ENCODE measurements at places on chromosomes 2 and 18.
A peak's percentile ranks its signal among the peaks of the same experiment; 100 is the strongest.

GRCh38 chr2:28052691-28053090 is 162.2 kb downstream of the BABAM2 start:
- DNase-seq: no peak

DNA sequence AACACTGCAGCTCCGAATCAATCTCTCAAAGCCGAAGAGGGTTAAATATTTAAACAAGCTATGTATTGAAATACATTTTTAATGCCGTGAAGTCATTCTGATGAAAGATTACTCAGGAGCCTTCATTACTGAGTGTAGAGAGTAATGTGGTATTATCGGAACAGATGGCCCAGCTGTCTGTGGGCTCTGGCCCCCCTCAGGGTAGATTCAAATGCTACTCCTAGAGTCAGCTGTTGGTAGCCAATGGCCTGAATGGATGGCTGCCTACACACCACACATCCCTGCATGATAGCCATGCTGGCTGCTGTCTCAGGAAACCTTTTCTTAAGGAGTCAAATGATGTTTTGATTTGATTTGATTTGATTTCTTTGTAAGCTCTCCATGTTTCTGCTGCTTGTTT is 732.3 kb upstream of the CELF4 start:
- DNase-seq: no peak

DNA sequence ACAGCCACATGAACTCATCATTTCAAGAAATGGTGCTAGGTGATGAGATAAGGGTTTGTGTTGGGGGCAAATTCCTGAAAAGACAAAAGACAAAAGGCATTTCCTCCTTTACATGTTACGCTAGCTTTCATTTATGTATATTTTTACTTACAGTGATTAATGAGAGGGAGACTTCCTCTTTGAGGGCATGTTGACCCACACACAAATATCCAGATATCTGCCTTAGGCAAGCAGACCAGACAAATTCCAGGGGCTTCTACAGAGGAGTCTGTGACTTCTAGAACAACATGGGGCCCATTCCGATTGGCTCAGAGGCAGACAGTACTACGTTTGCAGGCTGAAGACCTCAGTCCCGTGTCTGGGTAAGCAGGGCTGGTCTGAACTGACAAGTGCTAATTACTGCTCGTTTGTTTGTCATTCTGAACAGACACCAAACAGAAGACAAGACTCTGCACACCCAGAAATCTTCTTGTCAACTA is 74.8 kb upstream of the ST6GAL2 start:
- no peak for DNase-seq

DNA sequence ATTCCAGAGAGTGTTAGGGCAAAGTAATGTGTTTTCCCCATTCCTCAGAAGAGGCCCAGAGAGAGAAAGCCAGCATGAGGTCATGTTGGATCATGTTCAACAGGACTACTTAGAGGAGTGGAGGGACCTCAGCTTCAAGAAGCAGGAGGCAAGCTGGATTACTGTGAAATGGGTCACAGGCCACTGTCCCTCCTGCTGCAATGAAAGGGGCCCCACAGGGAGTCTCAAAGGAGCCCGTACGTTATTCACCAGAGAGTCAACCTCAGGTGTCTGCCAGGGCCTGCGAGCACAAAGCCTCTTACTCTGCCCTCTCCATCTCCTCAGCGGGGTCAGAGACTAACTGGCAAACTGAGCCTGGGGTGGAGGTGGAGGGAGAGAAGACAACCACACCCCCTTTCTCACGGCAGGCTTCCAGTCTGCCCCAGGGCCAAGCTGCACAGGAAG is 27.2 kb upstream of the ACYP2 start:
- DNase-seq: no peak

GRCh38 chr2:69165091-69165880 is 152.3 kb downstream of the ANTXR1 start:
- DNase-seq: no peak

- no peak for DNase-seq
Observed at GRCh38 chr18:44178476-44178875, 502.2 kb upstream of the SETBP1 start.

DNA sequence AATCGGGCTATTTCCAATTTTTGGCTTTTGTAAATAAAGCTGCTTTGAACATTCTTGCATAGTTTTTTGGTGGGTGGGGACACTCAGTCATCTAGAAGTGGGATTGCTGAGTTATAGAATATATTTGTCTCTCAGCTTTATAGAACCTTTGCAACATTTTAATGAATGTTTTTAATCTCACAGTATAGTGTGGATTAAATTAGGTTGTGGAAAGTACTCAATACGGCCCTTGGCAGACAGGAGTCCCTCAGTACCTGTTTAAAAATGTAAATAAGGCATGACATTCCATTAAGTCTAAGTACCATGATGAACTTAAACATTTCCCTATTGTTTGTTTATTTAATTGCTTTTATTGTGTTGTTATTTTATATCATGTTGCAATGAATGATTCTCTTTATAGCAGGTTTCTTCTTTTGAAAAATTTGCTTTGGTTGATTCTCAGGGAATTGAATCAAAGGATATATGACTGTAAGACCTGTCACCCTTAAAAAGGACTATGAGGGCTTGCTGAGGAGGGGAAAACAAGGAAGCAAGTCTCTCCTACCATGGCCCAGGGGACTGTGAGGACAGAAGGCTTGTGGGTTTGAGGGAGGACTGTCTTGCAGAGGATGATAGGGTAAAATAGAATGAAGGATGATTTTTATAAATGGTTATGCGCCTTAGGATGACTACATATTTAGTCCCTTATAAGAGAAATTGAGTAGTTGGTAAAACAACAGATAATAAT is 165.1 kb downstream of the RPIA start:
- no peak for DNase-seq

DNA sequence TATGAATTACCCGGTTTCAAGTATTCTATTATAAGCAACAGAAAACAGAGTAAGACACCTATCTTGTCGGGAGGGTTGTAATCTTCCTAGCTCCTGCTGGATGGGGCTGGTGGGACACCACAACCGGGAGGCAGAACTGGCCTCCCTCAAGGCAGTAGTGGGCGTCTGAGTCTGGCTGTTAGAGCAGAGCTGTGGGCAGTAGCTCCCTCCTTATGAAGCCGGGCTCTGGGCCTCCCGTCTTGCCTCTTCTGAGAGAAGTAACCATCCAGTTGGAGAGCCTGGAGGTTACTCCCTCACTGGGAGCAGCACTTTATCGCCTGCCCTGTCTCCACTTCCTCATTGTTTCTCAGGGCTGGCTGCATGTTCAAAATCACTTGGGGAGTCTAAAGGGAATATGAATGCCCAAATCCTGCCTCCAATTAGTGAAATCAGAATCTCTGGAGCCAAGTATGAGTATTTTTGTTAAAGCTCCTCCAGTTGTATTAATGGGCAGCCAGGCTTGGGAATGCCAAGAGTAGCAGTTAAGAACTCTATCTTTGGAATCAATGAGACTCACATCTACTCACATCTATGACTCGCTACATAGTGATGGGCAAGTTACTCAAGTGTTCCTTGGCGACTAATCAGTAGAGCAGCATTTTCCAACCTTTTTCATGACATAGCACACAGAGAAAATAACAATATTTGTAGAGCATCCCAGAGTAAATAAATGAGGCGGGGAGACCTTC is 27.3 kb upstream of the NRP2 start:
- DNase-seq: no peak

DNA sequence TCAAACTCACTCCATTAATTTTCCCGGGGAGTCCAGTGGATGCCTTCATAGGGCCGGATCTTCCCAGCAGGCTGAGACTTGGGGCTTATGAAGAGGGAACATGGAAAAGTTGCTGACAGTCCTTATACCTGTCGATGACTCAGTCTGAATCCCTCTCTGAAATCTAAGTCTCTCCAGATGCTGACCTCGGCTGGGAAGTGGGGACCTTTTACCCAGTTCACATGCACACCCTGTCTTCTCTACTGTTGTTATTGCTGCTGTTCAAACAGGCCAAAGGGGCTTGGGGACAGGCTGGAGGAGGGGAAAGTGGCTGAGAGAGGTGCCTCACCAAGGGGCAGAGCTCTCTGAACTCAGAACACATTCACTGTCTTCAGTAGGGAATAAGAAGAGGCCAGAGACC is 4.1 kb upstream of the TNP1 start:
- no peak for DNase-seq

GRCh38 chr18:34358923-34359322 is 134.2 kb upstream of the NOL4 start:
- DNase-seq: no peak

GRCh38 chr2:9652898-9653479 is 22.2 kb upstream of the YWHAQ start:
- no peak for DNase-seq

DNA sequence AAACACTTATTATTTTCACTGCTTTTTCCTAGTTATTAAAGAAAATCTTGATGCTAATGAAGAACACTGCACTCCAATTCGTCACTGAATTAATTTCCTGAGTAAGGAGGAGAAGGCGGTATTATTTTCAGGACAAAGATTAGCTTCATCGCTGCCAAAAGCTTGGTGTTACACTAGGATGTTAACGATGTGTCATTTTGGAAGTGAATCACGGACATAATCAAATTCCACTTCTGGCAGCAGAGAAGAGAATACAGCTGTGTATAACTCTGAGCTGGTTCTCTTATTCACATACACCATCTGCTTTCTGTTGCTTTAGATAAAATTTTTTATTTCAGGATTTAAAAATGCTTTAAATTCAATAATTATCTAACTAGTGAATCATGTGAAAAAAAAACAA is 74.1 kb downstream of the SCG2 start:
- no peak for DNase-seq

DNA sequence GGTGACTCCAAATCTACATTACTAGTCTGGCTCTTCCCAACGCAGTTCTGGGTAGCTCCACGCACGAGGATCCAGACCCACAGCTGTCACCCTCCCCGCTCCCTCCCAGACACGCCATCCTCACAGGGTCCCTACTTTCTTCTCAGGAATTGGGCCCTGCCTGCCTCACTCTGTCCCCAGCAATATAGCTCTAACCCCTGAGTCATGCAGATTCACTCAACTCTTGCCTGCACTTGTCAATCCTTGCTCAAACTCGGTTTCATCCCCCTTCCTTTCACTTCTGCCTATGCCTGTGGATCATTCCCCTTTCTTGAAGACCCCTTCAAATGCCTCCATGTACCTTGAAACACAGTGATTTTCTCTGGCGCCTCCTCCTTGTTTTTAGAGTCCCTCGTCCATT is 5.0 kb downstream of the ST8SIA5 start:
- no peak for DNase-seq

- no peak for DNase-seq
Observed at GRCh38 chr2:2793925-2794560, 463.0 kb upstream of the MYT1L start.

GRCh38 chr18:41410006-41410405 is 545.0 kb upstream of the PIK3C3 start:
- DNase-seq: no peak

DNA sequence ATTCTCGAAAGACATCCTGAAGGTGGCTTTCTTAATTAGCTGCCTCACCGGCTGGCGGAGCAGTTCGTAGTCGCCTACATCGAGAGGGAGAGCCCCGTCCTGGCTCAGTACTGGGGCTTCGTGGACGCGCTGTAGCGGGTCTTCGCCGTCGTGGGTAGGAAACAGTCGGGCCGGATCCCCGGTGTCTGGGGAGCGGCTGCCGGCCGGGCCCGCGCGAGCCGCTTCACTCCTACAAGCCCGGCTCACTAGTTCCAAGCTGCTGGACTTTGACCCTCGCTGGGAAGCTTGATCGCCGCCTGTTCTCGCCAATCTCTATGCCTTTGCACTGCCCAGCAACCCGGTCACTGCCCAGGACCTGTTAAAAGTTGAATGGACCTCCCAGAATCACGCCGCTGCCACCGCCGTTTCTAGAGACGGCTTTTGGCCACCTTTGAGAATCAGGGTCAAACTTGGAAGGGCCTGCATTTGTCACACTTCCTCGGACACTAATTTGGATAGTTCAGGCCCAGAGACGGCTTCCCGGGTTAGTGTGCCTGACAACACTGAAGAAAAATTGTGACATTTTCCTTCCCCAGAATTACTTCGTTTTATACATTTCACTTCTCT is 41.4 kb upstream of the AKAIN1 start:
- peak; percentile 47 for DNase-seq

DNA sequence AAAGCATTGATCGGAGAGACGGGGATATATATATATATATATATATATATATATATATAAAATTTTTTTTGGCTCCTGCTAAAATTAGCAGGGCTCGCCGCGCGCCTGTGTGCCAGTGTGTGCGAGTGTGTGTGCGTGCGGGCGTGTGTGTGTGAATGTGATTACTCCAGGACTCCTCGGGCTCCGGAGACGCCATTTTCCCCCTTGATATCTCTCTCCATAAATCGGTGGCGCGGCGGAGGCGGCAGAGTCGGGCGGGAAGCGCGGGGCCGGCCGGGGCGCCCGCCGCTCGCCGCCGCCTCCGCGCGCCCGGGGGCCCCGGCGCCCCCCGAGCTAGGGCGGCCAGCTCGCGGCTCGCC is 795 bp upstream of the SETBP1 start:
- DNase-seq: peak; percentile 22

DNA sequence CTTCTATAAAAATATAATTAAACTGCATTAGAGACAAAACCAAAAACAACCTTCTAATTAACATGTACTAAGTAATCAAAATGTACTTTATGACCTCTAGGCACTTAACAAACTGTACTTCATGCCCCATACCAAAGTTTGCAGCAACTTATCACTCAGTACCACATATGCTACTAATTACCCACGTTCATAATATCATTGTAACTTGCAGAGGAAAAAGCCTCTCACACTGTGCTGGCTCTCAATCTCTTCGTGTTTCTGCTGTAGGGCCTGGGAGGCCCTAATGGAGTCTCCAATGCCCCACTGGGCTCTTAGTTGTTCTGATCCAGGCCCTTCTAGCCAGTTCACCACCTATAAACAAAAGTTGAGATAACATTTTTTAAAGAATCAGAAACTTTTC is 82.1 kb upstream of the CCDC141 start:
- DNase-seq: no peak

GRCh38 chr2:44246436-44246835 is 28.8 kb upstream of the SLC3A1 start:
- no peak for DNase-seq

DNA sequence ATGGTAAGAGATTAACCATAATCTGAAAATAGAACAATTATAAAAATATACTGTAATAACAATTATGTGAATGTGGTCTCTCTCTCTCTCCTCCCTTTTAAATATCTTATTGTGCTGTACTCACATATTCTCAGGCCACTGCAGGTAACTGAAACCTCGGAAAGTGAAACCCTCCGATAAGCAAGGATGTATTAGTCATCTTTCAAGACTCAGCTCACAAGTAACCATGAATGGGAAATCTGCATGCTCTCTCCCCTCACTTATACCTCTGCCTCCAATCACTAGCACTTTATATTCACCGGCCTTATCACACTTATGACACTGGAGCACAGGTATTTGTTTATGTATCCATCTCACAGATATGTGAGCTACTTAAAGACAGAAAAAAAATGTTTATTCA is 139.7 kb downstream of the LRP2 start:
- no peak for DNase-seq

GRCh38 chr2:127388423-127389164 is 819 bp upstream of the MAP3K2 start:
- DNase-seq: no peak

All from activated naive CD4-positive, alpha-beta T cell treated with anti-CD3 and anti-CD28 coated beads, Interleukin-2, amount 50 U/mL, for 16 hours (primary cell).